Stimulated activated naive CD4-positive, alpha-beta T cell treated with Interleukin-2 at 50 U/mL for 16 hours (primary cell): ENCODE measurements at places on chromosomes 12 and 14.

- DNase-seq, result no peak
Measured at GRCh38 chr14:83870546-83871270, 1659.2 kb upstream of the FLRT2 start.

- DNase-seq, result no peak
Measured at GRCh38 chr12:7681535-7681934, 14.0 kb downstream of the GDF3 start.

DNA sequence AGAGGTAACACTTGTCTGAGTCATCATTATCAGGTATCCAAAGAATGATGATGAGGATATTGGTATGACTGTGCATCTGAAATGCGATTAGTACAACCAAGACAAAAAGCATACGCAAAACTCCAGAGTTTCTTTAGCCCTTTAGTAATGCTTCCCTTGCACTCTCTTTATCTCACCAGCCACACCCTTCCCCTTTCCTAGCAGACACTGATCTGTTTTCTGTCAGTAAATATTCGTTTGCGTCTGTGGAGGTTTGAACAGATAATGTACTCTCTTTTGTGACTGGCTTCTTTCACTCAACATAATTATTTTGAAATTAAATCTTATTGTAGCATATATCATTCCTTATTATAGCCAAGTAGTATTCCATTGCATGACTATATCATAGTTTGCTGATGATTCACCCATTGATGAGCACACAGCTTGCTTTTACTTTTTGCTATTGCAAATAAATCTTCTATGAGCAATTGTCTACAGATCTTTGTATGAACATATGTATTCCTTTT is 775.7 kb downstream of the SLC6A15 start:
- no peak for DNase-seq

DNA sequence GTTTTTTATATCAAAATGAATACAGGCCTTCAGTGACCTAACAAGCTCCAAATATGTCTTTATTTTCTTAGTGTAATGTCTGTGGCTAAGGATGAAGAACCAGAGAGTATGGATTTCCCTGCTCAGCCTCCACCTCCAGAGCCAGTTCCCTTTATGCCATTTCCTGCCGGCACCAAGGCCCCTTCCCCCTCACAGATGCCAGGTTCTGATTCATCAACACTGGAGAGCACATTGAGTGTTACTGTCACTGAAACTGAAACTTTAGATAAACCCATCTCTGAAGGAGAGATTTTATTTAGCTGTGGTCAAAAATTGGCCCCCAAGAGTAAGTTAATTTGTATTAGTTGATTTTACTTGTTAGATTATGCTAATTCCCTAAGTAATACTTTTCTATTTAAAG is 61.0 kb downstream of the KIAA0586 start:
- DNase-seq, result no peak

DNA sequence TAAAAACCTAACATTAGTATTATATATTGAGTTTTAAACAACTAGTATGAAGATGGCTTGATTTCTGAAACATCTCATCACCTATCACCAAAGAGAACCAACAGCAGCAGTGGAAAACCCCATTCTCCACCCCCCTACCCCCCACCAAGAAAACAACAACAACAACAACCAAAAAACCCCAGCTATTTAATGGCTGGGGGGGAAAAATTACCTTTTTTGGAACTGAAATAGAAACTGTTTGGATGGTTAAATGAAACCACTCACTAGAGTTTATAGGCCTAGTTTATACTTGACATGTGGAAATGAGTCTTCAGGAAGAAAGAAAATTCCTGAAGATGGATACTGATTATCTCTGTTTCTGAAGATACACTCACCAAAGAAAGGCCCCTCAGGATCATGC is 30.3 kb downstream of the PPP2R5E start:
- DNase-seq, result no peak

- no peak for DNase-seq
Measured at GRCh38 chr12:48078901-48079300, 27.0 kb downstream of the SENP1 start.

DNA sequence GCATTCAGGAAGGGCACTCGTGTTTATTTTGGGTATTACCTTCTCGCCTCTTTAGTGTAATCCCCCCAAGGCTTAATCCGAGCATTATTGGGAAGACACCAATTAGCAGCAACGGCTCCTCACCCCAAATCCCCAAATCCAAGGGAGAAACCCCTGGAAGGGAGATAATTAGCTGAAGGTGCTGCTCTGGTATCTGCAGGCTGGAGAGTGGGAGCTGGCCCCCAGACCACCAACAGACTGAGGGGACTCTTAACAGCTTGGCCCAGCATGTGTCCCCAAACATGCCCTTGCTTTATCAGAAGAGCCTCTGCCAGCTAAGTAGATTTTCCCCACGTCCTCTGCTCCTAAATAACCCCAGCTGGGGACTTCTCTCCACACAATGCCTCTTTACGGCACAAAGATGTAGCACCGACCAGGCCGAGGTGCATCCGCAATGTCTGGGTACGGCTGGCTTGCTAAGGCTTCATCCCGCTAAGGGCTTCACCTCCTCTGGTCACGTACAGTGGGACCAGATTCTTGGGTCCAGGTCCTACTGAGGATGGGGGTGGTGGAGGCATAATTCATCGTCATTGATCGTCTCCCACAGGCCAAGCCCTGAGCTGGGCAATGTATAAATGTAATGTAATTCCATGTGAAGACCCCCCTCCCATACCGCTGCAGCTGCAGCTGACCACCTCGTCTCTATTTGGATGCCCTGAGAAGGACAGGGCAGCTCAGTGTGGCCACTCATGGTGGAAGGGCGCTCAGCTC is 123.7 kb upstream of the GSC start:
- no peak for DNase-seq

GRCh38 chr14:82488473-82488872 is 954.8 kb upstream of the SEL1L start:
- no peak for DNase-seq
